NCI-H2107 (cell line): ENCODE measurements at places on chromosomes 12 and 14.

DNA sequence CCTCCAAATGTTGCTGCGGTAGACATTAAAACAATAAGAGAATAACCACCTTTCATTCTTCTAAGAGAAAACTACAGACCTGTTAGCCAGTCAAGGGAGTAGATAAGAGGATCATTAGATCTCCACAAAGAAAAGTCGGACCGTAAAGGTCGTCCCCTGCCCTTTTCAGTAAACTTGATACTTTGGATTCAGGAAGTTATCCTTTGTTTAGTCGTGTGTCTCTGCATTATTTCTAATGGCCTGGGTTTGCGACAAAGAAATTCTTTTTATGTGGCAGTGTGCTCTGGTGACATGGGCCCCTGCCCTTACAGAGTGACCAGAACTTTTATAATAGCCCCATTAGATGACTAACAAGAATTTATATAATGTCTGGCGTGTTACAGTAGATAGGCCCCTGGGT lies 44.6 kb upstream of the EVL start:
- no peak for DNase-seq

- peak; percentile 43 for DNase-seq
These were observed 79.9 kb downstream of the BCL11B start for GRCh38 chr14:99192028-99192621.

DNA sequence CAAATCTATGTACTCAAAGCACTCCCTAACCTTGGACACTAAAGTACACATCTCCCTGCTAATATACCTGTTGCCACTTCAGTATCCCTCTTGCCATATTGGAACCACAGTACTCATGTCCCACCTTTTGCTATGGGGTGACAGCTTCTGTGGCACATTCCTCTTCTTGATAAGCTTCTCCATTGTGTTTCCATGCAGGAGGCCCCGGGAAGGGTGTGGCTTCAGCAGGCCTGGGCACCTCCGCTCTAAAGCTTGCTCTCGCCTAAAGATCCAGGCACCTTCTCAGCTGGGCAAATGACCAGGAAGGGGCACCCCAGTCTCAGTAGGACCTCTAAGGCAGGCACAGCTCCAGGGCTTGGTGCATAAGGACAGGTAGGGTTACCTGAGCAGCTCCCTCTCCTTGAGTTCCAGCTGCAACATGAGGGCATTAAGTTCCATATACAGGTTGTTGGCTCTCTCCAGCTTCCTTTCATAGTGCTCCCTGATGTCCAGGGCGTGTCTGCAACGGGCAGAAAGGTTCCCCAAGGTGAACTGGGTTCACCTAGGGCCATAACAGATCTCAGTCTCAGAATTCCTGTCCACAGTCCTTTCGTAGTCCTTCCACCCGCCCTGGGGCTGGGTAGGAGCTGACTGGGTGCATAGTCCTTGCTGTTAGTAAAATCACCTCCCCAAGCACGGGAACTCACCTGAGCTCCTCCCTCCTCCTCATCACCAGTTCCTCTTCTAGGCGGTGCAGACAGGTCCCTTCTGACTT lies 15.9 kb downstream of the MAP3K12 start:
- DNase-seq: no peak

DNA sequence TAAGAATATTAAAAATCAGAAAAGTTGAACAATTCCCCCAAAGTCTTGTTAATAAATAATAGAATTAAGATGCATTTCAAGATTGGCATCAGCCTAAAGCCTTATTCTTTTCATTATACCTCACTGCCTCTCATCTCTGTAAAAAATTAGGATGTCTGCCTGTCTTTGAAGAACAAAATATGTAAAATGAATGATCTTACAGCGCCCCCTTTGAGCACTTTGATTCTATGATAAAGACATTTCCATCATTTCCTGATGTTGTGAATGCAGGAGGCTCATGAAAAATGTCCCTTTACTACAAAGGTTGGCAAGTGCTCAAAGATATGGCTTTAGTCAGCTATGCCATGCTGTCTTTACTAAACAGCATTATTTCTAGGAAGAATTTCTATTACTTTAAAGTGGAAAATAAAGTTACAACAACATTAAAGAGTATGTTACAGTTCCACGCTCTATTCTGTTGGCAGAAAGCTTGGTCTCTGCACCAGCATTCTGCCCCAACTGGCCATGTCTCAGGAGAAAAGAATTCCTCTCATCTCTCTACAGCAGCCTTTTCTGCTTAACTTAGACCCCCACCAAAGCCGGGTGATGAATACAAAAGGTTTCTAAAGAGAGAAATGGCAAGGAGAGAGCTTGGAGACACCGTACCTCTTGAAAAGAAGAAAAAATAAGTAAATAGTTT lies 95.1 kb downstream of the LLPH start:
- DNase-seq: peak; percentile 2

DNA sequence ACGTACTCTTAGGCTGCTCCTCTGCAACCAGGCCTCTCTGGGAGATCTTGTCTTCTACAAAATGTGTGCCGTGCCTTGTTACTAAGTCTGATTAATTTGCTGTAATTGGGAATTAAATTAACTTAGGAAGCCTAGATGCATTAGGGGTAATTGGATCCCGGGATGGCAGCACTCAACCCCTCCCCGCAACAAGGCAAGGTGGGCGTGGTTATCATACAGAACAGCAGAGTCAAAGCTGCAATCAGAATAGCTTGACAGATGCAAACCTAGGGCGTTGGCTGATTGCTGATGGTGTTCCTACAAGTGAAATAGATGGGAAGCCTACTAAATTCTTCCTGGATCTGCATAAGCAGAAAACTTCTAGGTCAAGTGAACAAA lies 34.5 kb upstream of the NFYB start:
- no peak for DNase-seq

- DNase-seq: no peak
These were observed 6.0 kb downstream of the SDS start for GRCh38 chr12:113397497-113398197.

GRCh38 chr12:132487311-132487741 lies 2.6 kb upstream of the FBRSL1 start:
- DNase-seq: peak; percentile 90

DNA sequence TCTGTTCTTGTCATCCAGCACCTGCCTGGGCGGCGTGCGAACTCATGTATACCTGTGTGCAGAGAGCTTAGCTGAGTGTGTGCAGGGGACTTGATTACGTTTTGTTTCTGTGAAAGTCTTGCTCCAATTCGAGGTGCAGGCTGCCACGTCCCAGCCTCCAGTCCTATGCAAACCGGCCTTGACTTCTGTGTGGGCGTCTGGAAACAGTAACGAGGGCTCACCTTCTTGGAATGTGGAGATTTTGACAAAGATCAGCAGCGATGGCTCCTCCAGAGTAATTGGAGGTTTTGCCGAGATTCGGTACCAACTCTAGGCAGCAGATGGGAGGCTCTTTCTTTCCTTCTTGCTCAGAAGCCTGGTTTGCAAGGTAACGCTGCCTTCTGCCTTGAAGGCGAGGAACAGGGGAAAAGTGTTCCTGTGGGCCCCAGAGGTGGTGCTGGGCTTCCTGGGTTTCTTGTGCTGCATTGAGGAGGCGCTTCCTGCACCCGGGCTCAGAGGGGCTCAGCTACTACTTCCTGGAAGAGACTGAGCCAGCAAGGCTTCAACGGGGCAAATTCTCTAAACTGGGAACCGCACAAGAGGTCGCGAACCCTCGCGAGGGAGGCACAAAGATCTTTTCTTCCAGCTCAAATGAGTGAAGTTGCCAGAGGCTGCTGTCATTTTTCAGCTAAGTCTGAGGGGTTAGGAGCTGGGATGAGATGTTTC lies 249.0 kb downstream of the AACS start:
- DNase-seq: no peak

GRCh38 chr12:57904848-57905811 lies 36.2 kb upstream of the ATP23 start:
- peak; percentile 90 for DNase-seq

GRCh38 chr14:22423958-22424357 lies 165.1 kb downstream of the DAD1 start:
- DNase-seq: no peak

DNA sequence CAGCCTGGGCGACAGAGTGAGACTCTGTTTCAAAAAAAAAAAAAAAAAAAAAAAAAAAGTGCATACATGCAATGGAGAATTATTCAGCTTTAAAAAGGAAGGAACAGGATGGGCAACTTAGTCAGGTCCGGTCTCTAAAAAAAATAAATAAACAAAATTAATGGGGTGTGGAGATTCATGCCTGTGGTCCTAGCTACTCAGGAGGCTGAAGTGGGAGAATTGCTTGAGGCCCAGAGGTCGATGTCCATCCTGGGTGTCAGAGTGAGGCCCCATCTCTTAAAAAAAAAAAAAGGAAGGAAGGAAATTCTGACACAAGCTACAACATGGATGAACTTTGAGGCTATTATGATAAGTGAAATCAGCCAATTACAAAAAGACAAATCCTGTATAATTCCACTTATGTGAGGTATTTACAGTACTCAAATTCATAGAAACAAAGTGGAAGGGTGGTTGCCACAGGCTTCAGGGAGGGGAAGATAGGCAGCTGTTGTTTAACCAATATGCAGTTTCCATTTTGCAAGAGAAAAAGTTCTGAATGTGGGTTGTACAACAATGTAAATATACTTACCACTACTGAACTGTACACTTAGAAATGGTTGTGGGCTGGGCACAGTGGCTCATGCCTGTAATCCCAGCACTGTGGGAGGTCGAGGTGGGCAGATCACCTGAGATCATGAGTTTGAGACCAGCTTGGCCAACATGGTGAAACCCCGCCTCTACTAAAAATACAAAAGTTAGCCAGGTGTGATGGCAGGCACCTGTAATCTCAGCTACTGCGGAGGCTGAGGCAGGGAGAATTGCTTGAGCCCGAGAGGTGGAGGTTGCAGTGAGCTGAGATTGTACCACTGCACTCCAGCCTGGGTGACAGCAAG lies 12.3 kb upstream of the APOF start:
- no peak for DNase-seq

GRCh38 chr12:12628013-12628412 lies 16.3 kb downstream of the CREBL2 start:
- DNase-seq: no peak

DNA sequence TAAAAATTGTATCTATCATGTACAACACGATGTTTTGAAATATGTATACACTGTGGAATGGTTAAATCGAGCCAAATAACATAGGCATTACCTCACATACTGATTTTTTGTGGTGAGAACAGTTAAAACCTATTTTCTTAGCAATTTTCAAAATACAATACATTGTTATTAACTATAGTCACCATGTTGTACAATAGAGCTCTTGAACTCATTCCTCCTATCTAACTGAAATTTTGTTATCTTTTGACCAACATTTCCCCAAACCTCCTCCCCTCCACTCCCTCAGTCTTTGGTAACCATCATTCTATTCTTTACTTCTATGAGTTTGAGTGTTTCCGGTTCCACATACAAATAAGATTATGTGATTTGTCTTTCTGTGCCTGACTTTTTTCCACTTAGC lies 6.8 kb upstream of the SLC38A2 start:
- DNase-seq: no peak

DNA sequence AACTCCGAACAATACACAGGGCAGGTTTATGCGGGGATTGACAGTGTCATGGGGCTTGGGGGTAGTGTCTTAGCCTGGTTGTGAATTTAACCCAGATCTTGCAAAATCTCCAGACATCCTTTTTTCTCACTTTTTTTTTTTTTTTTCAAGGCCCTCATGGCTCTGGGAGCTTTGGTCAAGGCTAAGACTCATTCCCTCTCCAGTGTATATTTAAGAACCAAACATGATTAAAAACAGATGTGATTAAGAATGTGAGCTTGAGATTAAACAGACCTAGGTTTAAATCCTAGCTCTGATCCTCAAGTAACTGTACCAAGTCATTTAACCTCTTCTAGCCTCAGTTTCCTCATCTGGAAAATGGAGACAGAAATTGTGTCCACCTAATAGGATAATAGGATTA lies 151.7 kb upstream of the FUT8 start:
- no peak for DNase-seq

DNA sequence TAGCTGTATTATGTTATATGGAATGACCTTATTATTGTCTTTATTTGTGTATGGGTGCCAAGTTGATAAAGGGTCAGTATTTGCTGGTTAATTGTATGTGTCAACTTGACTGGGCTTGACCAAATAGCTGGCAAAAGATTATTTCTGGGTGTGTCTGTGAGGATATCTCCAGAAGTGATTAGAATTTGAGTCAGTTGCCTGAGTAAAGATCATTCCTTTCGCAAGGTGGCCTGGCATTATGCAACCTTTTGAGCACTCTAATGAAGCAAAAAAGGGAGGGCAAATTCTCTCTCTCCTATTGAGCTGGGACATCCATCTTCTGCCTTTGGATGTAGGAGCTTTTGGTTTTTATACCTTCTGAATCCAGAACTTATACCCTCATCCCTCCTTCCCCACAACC lies 82.2 kb downstream of the ATXN7L3B start:
- no peak for DNase-seq

- peak; percentile 25 for DNase-seq
These were observed 1.5 kb downstream of the PRDM4 start for GRCh38 chr12:107759410-107759809.

- no peak for DNase-seq
These were observed 21.0 kb upstream of the SNX6 start for GRCh38 chr14:34650786-34651584.

DNA sequence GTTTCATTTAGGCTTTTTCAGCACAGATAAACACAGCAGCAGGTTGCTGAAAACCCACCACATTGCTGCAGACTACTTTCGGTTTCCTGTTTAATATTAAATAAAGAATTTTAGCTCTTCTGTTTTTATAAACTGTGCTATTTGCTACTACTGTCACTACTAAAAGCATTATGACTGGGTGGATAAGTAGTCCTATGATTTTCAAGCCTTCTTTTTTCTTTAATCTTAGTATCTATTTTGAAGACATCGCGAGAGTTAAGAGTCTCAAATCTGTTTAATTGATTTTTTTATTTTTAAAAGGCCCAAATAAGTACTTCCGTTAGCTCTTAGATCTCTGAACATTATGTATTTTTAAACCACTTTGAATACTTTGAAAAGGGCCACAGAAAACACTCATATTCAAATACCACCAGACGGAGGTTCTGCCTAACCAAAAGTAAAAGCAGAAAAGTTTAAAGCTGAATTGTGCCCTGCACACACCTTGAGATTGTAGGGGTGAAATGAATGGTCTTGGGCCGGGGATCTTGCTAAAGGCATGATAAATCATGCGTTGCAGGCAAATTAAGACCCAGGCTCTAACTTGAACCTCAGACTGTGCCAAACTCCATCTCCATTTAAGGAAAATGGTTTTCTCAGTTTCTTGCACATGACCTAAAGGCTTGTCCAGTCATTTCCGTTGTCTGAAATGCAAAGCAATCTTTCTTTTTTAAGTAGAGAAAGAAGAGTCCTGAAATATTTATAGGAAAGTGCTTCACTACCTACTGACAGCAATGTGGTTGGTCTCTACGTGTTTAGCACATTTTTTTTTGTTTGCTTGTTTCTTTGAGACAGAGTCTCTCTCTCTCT lies 13.6 kb upstream of the FOXN3 start:
- DNase-seq: no peak
